CD4-positive, CD25-positive, alpha-beta regulatory T cell (primary cell): ENCODE measurements at places on chromosomes 13 and 19. TPM values are rescaled to one million over a fixed set of nuclear protein-coding genes. Genes with fewer than 3 reads are reported as not detected.

DNA sequence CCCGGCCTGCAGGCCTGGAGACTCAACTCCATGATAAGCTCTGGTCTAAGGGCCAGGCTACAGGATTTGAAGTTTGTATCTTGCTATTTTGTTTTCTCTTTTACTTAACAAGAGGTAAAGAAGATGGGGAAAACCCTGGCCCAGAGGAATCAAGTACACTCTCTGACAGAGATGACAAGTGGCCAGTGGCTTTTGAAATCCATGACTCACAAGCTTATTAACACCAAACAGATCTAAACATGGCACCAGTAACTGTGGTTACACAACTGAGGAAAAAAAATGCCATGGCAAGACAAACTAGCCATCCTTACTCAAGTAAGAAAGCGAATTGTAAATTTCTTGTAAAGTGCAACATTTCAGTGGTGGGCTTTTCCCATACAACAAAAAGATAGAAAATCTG lies 72.6 kb upstream of the SERTM1 start:
- H3K4me3 ChIP-seq = no peak overlapping the region
- no peaks in the 10 kb centered on the region for H3K27me3 ChIP-seq
- DNase-seq = no peak
- no peaks in the 10 kb centered on the region for H3K4me1 ChIP-seq
- no peak overlapping the region for H3K27ac ChIP-seq

- H3K36me3 ChIP-seq = no peaks in the 10 kb centered on the region
- no peak overlapping the region for H3K4me3 ChIP-seq
- no peaks in the 10 kb centered on the region for H3K27me3 ChIP-seq
- no peak for DNase-seq
- no peak overlapping the region for H3K27ac ChIP-seq
- no peaks in the 10 kb centered on the region for H3K4me1 ChIP-seq
Measured at GRCh38 chr13:59623206-59623915, 540.4 kb downstream of the DIAPH3 start.

- H3K36me3 ChIP-seq = peaks cover 47% of the 10 kb centered on the region
- H3K4me3 ChIP-seq = no peak overlapping the region
- no peak for DNase-seq
- no peaks in the 10 kb centered on the region for H3K27me3 ChIP-seq
- no peak overlapping the region for H3K27ac ChIP-seq
Measured at GRCh38 chr19:45047188-45047797, 8.4 kb downstream of the CLASRP start.

DNA sequence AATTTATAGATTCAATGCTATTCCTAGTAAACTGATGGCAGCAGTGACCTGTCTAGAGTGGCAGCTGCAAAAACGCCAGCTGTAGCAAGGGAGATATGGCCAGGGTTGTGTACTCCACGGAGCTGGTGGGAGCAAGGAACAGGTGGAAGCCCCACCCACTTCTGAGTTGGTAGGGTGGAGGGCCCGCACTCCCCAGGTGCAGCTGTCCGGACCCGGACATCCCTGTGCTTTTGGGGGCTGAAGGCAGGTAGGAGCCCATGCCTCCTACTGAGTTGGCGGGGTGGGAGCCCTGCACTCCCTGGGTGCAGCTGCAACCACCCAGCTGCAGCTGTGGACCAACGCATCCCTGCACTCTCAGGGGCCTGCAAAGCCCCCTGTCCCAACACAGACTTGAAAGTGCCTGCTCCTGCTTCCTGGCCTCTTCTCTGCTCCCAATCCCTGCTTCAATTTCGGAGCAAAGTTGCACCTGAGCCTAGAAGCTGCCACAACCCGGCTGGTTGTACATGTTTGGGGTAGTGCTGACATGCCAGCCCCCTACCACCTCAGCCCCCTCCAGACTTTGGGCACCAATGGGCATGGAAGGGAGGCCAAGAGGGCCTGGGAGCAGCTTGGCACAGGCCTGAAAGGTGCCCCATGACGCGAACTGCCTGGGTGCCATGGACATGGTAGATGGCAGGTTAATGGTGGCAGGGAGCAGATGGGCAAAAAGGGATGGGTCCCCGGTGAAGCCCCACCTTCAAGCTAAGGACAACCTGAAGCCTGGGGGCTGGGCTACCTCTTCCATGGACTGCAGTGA lies 19.8 kb downstream of the UGGT2 start:
- no peaks in the 10 kb centered on the region for H3K27me3 ChIP-seq
- H3K4me3 ChIP-seq = no peak overlapping the region
- DNase-seq = no peak
- H3K4me1 ChIP-seq = no peaks in the 10 kb centered on the region
- no peaks in the 10 kb centered on the region for H3K36me3 ChIP-seq

DNA sequence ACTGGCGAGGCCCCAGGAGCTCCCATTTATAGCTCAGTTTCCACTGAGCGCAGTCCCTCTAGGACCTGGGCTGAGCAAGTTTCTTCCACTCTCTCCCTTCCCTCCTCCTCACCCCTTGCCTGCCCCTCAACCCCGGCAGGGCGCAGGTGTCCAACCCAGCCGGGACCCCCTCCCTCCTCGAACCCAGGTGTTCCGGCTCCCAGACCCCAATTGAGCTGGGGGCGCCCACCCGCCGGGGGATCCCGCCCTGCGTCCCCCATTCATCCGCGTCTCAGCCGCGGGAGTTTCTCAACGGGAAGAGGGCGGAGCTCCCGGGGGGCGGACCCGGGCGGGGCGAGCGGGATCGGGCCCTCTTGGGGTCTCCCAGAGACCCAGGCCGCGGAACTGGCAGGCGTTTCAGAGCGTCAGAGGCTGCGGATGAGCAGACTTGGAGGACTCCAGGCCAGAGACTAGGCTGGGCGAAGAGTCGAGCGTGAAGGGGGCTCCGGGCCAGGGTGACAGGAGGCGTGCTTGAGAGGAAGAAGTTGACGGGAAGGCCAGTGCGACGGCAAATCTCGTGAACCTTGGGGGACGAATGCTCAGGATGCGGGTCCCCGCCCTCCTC lies at the start of gene KIRREL2:
Gene KIRREL2 (plus strand): TSS at position 366 of the 604 bp plus-strand sequence. CDS start 209 bp downstream, at position 575.
- no peak for DNase-seq
- H3K4me1 ChIP-seq = peaks cover 13% of the 10 kb centered on the region
- H3K27me3 ChIP-seq = peaks cover 5% of the 10 kb centered on the region
- no peaks in the 10 kb centered on the region for H3K36me3 ChIP-seq

- no peaks in the 10 kb centered on the region for H3K36me3 ChIP-seq
- no peaks in the 10 kb centered on the region for H3K27me3 ChIP-seq
- H3K27ac ChIP-seq = no peak overlapping the region
- H3K4me3 ChIP-seq = no peak overlapping the region
Measured at GRCh38 chr13:51928231-51928630, 66.5 kb downstream of the CCDC70 start.

- no peaks in the 10 kb centered on the region for H3K27me3 ChIP-seq
- DNase-seq = no peak
- no peak overlapping the region for H3K4me3 ChIP-seq
- peaks cover 34% of the 10 kb centered on the region for H3K36me3 ChIP-seq
Measured at GRCh38 chr13:72823724-72824123, 41.8 kb downstream of the PIBF1 start.

DNA sequence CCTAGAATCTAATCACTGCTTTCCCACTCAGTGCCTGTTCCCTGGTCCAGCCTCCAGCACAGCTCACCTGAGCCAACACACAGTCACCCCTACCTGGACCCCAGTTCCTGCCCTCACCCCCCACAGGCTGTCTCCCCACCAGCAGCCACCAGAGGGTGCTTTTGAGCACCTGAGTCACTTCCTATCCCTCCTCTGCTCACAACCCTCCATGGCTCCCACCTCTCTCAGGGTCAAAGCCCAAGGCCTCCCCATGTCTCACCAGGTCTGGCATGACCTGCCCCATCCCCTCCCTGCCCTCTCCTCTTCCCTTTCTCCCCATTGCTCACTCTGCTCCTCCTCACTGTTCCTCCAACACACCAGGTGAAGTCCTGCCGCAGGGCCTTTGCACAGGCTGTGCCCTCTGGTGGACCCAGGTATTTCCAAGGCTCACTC lies 7.1 kb upstream of the DPP9 start:
- H3K36me3 ChIP-seq = no peaks in the 10 kb centered on the region
- H3K4me1 ChIP-seq = no peaks in the 10 kb centered on the region
- H3K27ac ChIP-seq = no peak overlapping the region
- no peaks in the 10 kb centered on the region for H3K27me3 ChIP-seq
- H3K4me3 ChIP-seq = no peak overlapping the region

DNA sequence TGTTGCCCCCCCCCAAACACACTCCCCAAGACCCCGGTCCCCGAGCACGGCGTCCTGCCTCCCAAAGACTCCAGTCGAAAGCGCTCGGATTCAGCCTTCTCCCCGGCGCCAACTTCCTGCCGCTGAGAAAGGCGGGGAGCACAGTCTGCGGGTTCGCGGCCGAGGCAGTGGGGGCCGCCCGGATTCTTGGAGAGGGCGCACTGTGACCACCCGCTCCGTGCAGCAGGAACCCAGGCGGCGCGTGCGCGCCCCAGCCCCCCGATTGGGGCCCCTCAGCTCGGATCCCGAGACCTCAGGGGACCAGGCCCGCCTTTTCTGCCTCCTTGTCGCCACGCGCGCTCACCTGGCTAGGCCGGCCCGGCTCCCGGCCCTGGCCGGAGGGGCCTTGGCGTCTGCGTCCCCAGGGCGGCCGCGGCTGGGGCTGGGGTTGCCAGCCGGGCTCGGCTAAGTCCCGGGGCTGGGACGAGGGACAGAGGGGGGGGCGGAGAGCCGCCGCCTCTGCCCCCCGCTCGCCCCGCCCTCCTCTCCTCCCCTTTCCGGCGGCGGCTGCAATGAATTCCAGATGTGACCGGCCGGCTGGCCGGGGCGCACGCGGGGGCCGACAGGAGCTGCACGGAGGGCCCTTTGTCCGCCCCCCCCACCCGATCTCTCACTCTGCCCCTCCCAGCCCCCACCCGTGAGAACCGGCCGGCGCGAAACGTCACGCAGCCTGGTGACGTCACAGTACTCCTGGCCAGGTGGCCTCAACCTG lies at the start of gene S1PR2:
Gene S1PR2 (minus strand): TSS at position 471 of the 751 bp plus-strand sequence. CDS start 6,426 bp downstream, outside the sequence.
- DNase-seq = peak; percentile 72
- H3K4me1 ChIP-seq = peaks cover 35% of the 10 kb centered on the region
- peak within 1 kb of the TSS; percentile 59 for H3K4me3 ChIP-seq
- H3K27me3 ChIP-seq = no peaks in the 10 kb centered on the region

DNA sequence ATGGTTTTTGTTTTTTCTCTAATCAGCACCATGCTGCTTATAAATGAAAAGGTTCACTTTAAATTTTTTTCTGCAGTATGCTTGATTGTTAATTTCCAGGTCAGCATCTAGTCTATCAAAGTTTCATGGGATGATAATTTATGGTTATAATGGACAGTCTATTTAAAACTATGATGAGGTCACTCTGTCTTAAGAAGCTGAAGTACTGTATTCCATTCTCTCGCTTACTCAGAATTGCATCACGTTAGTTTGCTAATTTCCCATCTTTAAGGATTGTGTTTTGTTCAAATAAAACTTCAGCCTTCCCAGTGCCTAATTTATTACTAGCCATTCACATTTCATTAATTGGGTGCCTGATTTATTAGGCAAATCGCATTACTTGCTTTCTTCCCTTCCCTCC lies 94.3 kb downstream of the GPC6 start:
- no peaks in the 10 kb centered on the region for H3K27me3 ChIP-seq
- H3K4me1 ChIP-seq = no peaks in the 10 kb centered on the region
- DNase-seq = no peak

DNA sequence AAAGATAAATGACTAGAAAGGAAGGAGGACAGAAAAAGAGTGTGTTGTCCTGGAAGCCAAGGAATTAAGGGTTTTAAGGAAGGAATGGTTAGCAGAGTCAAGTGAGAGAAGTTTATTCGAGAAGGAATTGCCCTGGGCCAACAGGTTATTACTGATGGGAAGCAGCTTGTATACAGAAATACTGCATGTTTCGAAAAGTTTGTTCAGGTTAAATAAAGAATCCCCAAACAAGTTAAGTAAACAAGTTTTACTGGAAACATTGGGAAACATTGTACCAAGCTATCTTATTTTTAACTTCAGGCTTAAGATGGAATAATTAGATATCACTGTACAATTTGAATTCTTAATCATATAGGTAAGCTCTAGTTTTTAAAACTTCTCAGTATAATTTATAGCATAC lies 28.2 kb upstream of the FBXL3 start:
- H3K4me3 ChIP-seq = no peak overlapping the region
- no peaks in the 10 kb centered on the region for H3K27me3 ChIP-seq
- no peak for DNase-seq

DNA sequence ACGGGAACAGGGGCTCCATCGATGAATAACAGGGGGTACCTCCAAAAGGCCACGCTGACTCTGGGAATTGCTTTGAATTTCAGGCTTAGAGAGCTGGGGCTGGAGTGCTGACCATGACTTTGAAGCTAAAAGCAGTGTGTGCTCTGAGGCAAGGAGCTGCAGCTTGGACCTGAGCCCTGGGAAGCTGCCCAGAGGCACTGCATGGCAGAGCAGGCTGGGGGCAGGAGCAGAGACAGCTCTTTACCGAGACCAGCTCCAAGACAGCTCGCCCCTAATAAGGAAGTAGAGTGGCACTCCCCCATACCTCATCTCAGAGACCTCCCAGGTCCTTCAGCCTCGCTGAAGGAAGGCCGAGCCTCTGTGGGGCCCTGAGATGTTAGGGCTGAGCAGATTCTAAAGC lies 200.2 kb downstream of the COL4A1 start:
- H3K36me3 ChIP-seq = no peaks in the 10 kb centered on the region
- no peaks in the 10 kb centered on the region for H3K4me1 ChIP-seq
- H3K27ac ChIP-seq = no peak overlapping the region
- no peak for DNase-seq
- H3K27me3 ChIP-seq = no peaks in the 10 kb centered on the region
- no peak overlapping the region for H3K4me3 ChIP-seq

GRCh38 chr13:99741960-99742359 lies 229.6 kb downstream of the ZIC5 start:
- no peaks in the 10 kb centered on the region for H3K27me3 ChIP-seq
- H3K36me3 ChIP-seq = no peaks in the 10 kb centered on the region
- no peak overlapping the region for H3K4me3 ChIP-seq
- no peak for DNase-seq

DNA sequence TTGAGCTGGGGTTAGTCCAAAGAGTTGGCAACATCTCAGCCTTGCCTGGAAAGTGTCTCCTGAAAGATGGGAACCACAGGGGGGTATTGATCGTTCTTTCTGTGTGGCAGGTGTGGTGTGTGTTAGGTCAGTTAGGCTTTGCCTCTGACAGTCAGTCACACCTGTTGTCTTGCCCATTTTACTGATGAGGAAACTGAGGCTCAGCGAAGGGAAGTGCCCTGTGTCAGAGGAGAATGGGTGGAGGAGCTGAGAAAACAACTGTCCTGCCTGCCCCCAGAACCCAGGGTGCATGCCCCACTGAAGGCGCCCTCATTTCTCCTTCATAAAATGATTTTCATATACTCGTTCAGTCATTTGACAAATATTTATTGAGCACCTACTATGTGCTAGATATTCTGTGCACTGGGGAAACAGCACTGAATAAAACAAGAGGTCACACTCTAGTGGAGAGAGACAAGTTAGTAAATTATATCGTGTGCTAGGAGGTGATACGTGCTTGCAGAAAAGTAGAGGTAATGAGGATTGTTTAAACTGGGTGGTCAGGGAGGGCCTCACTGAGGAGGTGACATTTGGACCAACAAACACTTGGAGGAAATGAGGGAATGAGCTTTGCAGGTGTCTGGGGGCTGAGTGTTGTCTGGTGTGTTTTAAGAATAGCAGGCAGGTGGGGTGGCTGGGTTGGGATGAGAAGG lies 1.6 kb downstream of the FXYD5 start:
- H3K4me1 ChIP-seq = peaks cover 45% of the 10 kb centered on the region
- peak overlapping the region; percentile 83 for H3K27ac ChIP-seq
- H3K36me3 ChIP-seq = peaks cover 46% of the 10 kb centered on the region
- H3K27me3 ChIP-seq = no peaks in the 10 kb centered on the region

The RFPL4A gene
- total RNA-seq = not detected

The ZNF787 gene
- 21.4 TPM for total RNA-seq

The EVI5L gene
- total RNA-seq = 10.2 TPM

The CELF5 gene
- 0.17 TPM for total RNA-seq

The KLK3 gene
- not detected for total RNA-seq

The SMAD9 gene
- 0.15 TPM for total RNA-seq

The UBE2L5 gene
- not detected for total RNA-seq
